Hematopoietic multipotent progenitor cell (in vitro differentiated cells): ENCODE measurements at places on chromosomes 4 and X.

DNA sequence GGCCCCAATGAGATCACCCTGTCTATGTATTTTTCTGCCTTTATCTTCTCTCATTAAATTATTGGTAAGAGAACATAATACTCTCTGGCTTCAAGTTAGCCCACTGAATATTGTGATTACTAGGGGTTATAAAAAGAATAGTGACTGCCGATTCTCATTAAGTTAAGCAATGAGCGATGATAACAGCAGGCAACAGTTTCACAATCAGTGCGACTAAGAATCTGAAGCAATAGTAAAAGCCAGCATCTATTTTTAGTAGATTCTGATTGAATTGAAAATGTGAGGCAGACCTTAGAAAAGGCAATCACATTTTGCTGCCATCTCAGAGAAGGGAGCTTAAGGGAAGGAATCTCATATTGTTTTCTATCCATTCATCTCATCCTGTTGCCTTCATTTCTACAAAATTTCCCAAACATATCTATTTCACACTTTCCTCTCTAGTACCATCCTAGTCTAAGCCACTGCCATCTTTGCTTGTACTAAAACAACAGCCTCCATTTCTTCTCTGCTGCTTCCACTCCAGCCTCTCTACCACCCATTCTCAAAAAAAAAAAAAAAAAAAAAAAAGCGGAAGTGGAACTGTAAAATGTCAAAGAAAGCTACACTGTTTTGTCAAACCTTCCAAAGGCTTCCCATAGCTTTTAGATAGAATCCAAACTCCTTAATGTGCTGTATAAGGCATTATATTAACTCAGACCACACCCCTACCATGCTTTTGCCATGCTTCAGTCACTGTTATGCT is 17.4 kb downstream of the GABRA4 start:
- DNase-seq: no peak

- peak; percentile 26 for DNase-seq
Measured at GRCh38 chr4:93828332-93828994, at the start of gene ATOH1. ATOH1 (plus strand) TSS chr4:93828753; CDS start chr4:93828927, 174 bp downstream.

DNA sequence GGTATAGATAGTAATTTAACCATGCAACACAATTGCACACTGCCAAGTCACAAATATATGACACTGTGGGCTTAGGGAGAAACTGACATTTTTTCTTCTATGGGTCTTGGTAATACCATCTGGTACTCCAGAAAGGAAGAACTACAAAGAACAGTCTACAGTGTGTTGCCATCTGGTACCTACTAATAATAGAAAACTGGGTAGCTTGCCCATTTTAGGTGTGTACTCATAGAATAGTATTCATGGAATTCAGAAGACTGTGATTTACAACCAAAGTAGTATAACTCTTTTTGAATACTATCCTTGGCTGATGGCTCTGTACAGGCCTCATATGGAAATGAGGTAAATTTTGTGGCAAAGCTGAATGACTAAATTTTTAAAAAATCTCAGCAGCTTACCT is 132.6 kb upstream of the RPS6KA6 start:
- no peak for DNase-seq

DNA sequence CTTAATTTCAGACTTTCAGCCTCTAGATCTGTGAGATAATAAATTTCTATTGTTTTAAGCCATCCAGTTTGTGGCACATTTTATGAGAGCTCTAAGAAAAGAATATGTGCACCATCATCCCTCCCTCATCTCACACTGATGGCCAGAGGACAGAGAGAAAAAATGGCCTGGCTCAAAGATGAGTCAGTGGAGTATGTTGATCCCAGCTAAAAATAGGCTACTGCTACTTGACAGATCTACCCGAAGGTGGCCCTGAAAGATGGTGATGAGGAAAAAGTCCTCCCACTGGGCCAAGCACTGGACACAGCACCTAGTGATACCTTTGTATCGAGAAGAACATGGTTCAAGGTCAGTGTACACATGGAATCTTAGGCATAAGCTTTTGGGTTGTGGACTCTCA is 38.2 kb upstream of the DCTD start:
- DNase-seq: no peak

DNA sequence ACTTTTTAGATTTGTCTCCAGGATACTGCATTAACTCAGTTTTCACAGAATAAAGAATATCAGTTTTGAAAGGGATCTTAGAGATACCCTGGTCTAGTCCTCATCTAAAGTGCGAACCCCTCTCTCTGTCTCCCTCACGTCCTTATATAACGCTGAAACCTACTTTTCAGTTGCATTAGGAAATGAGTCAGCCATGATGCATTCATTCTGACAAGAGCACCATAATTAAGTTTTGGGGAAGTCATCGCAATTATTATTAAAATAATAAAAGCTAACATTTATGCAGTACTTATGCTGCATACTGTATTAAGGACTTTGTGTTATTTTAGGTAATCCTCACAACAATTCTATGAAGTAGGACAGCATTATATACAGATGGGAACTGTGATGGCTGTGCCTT is 116.1 kb downstream of the REELD1 start:
- no peak for DNase-seq

DNA sequence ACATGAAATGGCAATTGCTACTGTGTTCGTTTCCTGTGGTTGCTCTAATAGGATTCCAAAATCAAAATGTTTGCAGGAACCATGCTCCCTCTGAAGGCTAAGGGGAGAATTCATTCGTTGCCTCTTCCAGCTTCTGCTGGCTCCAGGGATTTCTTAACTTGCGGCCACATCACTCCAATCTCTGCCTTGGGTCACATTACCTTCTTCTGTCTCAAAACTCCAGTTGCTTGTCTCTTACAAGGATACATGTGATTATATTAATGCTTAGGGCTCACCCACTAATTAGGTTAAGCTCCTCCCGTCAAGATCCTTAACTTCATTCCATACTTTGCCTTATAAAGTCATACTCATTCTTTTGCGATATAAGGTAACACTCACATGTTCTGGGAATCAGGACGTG is 208.4 kb downstream of the RBM46 start:
- no peak for DNase-seq

DNA sequence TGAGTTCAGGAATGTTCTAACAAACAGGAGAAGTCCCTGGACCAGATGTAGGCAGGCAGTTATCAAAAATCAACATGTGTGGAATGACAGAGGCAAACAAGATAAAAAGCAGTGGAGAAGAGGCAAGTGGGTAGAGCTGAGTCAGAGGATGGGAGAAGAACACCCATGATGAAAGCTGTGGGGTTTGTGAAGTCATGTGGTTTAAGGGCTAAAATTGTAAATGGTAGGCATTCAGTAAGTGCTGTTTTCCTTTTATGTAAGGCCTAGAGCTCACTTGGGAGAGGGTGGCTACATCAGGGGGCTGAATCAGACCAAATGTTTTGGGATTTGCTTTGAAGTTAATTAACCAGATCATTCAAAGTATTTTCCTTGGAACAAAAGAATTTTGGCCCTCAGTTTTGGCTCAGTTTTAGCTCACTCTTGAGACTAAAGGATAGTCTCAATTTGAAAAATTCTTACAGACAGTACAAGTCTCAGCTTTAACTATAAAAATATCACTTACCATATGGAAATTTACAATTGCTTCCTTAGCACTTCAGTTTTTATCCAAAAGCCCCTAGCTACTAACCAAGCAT is 114.5 kb upstream of the PCDH7 start:
- DNase-seq: no peak

- peak; percentile 68 for DNase-seq
Measured at GRCh38 chrX:1462596-1463251, 10.0 kb upstream of the ASMTL start.

DNA sequence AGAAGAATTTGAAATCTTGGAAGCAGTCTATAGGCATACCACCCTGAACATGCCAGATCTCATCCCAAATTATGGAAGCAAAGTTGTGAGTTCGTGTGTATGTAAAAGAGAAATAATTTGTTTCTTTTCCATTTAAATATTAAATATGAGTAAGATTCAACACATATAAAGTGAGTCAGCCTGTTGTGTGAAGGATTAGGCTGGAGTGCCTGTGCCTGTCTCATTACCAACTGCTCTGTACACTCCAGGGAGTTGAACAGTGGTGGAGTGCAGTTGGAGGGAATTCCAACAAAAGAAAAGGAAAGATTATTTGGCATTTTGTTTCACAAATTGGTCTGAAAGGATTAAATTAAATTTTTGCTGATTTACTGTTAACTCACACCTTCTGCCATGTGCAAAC is 435.6 kb downstream of the FAT4 start:
- no peak for DNase-seq

DNA sequence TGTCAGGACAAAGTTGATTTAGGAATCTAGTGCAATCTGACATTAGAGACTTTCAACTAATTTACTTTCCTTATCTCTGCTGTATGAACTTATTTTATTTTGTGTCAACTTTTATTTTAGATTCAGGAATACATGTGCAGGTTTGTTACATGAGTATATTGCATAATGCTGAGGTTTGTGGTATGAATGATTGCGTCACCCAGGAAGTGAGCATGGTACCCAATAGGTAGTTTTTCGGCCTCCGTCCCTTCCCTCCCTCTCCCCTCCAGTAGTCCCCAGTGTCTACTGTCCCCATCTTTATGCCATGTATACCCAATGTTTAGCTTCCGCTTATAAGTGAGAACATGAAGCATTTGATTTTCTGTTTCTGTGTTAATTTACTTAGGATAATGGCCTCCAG is 68.7 kb upstream of the TEX13D start:
- no peak for DNase-seq

GRCh38 chr4:20253735-20254409 is 2.2 kb downstream of the SLIT2 start:
- DNase-seq: no peak

DNA sequence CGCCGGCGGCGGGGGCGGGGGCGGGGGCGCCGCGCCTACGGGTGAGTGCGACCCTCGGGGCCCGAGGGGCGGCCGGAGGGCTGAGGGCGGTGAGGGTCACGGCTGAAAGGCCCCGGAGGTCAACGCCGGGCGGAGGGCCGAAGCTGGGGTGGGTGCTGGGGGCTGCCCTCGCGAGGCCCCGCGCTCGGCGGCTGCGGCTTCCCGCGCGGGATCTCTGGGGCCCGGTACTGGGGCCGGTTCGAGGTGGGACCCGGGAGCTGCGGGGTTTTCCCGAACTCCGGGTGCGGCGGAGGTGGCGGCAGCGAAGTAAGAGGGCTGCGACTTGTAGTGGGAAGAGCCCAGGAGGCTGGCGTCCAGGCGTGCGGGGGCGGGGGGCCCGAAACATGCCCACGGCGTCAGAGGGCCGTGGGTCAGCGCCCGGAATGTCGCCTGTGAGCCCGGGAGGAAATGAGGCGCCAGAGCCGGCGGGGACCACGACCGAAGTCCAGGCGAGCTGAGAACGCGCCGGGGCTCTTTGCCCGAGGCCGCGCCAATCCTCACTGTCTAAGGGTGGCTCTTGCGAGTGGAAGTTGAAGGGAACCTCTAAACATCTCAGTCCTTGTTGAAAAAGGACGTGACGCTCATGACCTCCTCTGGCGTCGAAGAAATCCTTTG is 407 bp downstream of the IL13RA1 start:
- DNase-seq: no peak

GRCh38 chr4:96677499-96677898 is 837.6 kb downstream of the PDHA2 start:
- peak; percentile 41 for DNase-seq

DNA sequence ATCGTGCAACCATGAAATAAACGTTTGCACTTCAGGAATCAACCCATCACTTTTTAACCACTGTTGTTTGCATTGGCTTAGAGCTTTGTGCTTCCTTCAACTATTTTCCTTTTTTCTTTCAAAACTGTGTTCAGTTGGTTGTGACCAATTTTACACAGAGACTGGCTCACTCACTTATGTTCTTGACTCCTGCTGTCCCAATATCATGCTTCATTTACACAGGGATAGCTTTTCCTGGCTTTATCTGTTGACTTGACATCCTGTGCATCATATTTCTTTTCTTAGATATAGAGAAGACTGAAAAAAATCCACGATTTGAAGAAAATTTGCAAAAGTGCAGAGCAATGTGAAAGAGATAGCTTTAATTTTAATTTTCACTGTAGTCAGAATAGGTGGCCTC is 38.8 kb downstream of the REPS2 start:
- no peak for DNase-seq

DNA sequence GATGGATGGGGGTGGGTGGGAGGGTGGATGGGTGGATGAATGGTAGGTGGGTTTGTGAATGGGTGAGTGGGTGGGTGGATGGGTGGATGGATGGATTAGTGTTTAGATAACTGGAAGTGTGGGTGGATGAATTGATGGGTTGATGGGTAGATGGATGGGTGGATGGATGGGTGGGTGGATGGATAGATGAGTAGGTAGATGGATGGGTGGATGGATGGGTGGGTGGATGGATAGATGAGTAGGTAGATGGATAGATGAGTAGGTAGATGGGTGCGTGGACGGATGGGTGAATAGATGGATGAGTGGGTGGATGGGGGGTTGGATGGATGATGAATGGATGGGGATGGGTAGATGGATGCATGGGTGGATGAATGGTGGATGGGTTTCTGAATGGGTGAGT is 20.3 kb upstream of the ASMTL start:
- DNase-seq: no peak

GRCh38 chr4:45693746-45694145 is 430.1 kb downstream of the GABRG1 start:
- no peak for DNase-seq

DNA sequence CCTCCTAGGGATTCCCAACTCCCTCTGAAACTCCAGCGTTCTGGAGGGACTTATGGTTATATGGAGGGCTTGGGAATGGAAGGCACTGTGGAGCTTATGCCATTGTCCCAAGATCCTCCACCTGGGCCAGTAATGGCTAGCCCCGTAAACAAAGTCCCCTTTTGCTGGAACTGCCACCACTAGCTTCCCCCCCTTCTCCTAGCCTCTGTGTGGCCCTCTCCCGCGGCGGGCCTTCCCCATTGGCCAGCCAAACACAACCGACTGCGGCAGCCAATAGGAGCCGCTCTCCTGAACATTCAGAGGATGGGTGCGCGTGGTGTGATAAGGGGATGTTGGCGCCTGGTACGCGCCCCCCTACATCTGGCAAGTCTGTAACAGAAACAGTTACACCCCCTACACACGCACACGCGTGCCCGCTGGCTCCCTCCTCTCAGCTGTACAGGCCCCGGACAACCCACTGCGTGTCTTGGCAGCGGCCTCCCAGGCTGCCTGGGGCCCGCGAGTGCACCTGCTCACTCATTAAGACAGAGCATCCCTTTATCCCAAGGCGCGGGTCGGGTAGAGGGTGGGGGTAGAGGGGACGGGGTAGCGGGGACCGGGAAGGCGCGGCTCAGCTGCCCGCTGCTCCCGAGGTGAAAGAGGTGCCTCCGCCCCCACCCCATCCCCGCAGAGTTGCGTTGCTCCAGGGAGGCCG is 863 bp upstream of the RAB33A start:
- DNase-seq: peak; percentile 82

DNA sequence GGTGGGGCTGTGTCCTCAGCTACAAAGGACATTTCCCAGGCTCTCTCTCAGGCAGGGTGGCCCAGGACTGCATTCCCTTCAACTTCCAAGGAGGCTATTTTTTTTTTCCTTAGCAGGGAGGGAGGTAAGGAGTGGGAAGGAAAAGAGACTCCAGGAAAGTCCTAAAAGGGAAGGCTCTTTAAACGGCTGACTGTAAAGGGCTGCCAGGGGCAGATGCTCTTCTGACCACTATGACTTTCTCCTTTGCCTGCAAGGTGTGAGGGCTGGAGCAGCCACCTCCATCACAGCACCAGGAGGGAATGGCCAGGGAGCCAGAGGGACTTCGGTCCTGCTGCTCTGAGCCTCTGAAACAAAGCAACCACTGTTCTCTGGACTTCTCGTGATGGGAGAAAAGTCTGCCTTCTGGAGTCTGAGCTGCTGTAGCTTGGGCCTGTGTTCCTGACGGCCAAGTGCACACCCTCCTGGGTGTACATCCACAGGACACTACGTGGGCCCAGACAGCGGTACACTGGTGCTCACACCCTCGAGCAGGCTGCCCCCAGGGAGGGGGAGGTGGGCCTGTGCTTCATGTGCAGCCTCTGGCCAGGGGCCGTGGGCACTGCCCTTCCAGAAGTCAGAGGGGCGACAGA is 17.9 kb downstream of the NAT8L start:
- no peak for DNase-seq
